EH (cell line): ENCODE measurements at places on chromosomes 1 and 21.

GRCh38 chr21:40272037-40272436 lies 404.8 kb downstream of the PCP4 start:
- no peak for DNase-seq

DNA sequence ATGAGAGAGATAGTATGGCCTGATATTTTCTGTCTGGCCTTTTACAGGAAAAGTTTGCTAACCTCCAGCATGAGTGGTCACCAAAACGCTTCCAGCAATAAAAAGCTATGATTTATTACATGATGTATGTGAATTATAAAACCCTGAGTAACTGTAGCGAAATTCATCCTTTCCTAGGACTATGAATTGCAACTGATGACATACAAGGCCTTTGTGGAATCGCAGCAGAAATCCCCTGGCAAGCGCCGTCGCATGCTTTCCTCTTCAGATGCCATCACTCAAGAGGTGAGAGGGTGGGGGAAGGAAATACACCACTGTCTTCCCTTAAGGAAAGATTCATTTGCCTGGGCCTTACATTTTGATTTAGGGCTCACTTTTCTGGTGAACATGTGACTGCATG lies 117.9 kb downstream of the MACF1 start:
- no peak for DNase-seq

DNA sequence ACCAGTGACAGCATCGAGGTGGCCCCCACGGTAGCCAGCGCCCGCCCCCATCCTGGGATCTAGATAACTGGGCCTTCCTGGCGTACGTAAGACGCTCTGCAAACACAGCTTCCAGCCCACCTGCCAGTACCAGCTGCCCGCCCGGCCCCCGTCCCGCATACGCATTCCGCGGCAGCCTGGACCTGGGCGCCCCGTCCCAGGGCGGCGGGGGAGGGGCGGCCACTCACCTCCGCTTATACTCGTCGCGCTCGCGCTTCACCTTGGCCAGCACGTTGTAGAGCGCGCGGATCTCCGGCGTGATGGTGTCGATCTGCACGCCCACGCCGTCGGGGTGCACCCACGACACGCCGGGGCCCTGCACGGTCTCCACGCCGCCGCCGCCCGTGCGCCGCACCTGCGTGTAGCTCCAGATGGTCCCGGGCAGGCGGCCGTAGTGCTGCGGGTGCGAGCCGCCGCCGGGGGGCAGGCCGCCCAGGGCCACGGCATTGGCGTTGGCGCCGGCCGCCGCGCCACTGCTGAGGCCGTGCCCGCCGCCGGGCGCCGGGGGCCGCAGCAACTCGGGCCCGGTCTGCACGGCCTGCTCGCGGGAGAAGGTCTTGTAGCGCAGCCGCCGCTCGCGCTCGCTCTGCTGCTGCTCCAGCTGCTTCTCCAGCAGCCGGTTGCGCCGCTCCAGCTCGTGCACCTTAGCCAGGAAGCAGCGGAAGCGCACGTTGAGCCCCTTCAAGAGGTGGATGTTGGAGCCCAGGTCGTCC lies 859 bp downstream of the IFFO2 start:
- DNase-seq, result peak; percentile 42

GRCh38 chr1:3283849-3284248 lies 170.6 kb upstream of the ARHGEF16 start:
- peak; percentile 7 for DNase-seq

DNA sequence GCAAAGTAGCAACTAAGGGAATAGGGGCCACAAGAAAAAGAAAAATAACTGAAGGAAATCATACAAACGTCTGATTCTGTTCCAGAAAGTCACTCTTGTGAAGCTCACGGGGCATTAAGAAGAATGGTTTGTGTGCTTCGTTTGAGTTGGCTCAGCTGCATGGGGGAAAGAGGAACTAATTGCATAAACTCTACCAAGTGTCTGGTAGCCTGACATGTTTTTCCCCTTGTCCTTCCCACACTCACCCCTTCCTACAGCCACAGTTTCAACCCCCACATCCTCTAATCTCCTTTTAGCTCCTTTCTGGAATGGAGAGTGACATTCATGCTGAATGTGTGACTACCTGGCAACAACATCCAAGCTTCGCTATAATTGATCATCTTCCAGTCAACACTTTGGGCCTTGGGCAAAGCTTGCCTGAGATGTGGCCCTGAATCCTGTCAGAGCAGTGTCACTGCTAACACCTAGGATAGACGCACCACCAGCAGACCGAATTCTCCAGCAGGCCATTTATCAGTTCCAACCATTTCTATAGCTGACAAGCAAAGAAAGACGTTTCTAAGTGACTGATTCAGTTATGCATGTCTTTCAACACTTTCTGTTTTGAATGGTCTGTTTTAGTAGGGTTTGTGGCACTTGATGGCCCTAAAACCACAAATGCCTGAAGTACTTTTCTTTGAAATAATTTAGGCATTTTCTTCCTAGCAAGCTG lies 439.6 kb downstream of the TTLL7 start:
- DNase-seq, result no peak
